AML-193 (cell line): ENCODE measurements at places on chromosomes 16 and 17.
A peak's percentile ranks its signal among the peaks of the same experiment; 100 is the strongest.

GRCh38 chr16:83969771-83970429, 1.9 kb downstream of the NECAB2 start:
- DNase-seq, result no peak

DNA sequence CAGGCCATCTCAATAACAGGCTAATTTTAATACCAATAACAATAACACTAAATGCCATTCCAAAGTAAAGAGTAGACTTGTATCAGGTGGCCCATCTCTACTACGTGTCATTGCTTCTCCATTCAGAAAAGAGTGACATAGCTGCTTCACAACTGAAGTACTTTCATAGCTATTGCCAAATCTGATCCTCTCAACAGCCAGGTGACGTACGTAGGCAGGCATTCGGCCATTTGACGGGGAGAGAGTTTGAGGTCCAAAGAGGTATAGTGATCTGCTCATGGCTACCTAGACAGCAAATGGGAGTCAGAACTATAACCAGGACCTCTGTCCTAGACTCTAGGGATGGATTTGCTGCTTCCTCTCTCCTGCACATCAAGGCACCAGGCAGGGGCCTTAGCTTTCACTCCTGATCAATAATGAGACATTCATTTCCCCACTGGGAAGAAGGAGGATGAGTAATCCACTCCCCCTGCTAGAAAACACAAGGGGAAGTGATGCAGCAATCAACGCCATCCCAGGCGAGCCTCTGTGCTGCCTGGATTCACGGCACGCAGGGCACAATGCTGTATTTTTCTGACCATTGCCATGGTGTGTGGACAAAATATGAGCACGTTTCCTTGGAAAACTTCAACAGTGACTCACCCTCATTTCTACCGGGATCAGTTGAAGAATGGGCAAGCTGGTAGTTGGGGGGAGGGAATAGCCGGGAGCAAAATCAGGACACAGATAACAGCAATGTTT, 80.9 kb downstream of the SPACA3 start:
- no peak for DNase-seq

DNA sequence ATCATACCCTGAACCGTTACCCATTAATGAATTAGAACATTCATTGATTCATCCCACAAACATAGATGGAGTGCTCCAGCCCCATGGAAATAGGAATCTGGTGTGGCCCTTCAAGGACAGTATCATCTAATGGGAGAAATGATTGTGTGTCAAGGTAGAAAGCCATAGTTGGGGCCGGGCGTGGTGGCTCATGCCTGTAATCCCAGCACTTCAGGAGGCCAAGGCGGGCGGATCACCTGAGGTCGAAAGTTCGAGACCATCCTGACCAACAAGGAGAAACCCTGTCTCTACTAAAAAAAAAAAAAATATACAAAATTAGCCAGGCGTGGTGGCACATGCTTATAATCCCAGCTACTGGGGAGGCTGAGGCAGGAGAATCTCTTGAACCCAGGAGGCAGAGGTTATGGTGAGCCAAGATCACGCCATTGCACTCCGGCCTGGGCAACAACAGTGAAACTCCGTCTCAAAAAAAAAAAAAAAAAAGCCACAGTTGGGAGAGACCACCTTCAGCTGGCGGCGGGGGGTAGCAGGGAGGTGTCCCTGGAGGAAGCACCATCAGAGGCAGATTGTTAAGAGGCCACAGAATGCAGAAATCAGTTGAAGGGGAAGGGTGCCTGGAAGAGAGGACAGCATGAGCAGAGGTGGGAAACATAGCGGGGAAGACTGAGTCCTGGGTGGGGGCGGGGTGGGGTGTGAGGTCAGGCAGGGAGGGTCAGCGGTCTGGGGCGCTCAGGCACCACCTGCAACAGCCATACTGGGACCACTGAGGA, 60.0 kb downstream of the USP22 start:
- DNase-seq, result no peak

DNA sequence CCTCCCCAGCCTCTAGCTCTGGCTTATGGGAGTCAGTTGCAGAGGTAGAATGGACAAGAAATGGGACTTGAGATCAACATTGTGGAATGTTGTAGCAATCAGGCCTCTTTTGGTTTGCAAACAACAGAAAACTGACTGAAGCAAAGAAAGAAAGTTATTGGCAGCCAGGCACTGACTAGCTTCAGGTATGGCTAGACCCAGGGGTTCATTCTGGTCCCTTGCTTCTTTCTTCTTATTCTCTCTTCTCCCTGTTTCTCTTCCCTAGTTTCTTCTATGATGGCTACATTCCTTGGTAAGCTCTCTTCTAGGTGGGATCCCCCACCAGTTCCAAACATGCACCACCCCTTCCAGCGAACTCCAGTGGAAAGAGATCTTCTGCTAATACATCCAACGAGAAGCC, 154.3 kb downstream of the CPPED1 start:
- no peak for DNase-seq

DNA sequence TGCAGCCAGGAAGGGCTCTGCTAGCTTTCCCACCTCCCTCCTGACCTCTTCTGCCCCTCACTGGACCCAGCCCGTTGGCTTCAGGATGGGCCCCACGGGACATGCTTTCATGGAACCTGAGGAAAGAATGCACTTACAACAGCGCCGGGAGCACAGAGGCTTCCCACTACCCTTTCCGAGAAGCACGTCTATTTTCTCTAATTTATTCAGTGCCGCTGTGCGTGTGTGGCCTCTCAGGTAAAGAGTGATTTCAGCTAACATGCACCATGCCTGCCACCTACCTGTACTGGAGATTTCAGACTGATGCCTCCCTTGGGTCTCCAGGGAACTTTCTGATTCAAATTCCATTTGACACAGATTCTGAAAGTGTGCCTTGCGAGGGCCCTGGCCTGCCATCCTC, 140.1 kb downstream of the CYLD start:
- DNase-seq, result no peak

- no peak for DNase-seq
Observed at GRCh38 chr16:48539485-48540221, 70.3 kb downstream of the N4BP1 start.

DNA sequence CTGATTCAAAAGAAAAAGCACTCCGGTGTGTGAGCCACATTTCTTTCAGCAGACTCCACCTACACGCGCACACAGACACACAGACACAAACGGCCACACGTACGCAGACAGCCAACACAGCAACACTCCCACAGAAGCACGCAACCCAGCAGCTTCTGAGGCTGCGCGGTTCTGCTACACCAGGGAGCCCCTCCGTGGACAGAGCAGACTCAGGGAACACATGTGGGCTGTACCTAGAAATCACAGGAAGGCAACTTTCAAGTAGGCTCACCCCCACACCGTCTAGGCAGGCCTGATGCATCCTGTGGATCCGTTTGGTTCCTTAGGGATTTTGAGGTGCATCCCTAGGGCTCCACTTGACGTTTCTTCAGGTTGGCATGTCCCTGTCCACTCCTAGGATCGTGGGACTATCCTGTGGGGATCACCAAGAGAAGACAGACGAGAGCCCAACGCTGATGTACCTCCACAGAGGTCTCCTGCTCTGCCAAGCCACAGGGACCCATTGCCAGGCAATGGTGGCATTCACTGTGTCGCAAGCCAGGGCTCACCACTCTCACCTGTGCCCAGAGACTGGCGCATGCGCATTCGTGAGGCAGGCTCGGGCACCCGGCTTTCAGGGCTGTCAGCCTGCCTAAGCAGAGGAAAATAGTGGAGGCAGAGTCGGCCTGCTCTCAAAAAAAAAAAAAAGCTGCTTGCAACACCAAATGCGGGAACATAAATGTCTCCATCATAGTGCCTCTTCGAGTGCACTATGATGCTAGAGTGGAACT, 2333.3 kb downstream of the TP53TG3F start:
- DNase-seq, result no peak

GRCh38 chr17:43924558-43924957, 17.2 kb upstream of the MPP2 start:
- no peak for DNase-seq

DNA sequence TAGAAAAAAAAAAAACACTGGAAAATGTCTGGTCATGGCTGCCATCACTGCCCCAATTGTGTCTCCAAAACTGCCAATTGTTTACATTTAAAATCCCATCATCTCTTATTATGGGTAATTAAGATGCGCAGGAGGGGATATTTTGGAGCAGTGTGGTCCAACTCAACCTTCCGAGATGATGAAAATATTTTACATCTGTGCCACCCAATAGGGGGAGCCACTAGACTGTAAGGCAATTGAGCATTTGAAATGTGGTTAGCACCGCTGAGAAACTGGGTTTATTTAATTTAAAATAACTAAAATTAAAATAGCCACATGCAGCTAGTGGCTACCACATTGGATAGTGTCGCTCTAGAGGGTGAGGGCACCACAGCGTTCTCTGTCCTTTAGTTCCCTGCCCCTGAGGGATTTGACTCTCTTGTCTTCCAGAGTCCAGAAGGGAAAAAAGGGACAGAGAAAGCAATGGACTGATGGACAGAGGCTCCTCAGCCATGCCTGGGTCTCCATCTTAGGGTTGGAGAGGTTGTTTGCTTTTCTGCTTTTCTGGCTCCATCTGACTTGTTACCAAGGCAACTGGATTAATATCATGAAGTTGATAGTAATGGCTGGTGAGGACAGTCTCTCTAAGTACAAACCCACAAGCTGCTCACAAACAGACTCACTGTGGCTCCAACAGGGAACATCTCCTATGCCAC, 3.5 kb downstream of the MPO start:
- DNase-seq, result peak; percentile 82

GRCh38 chr17:19242323-19242722, 5.2 kb downstream of the EPN2 start:
- no peak for DNase-seq

DNA sequence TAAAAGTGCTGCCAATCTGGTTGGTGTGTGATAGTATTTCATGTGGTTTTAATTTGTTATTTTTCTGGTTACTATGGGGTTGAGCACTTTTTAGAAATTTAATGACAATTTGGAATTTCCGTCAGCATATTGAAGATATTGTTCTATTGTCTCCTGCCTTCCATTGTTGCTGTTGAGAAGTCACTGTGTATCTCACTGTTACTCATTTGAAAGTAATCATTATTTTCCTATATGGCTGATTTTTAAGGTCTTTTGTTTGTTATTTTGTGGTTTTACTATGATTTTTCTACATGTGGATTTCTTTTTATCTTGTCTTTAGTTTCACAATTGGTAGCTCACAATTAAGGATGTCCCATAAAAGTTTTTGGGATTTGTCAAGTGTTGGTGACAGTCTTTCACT, 8.2 kb downstream of the KRT26 start:
- DNase-seq, result no peak

DNA sequence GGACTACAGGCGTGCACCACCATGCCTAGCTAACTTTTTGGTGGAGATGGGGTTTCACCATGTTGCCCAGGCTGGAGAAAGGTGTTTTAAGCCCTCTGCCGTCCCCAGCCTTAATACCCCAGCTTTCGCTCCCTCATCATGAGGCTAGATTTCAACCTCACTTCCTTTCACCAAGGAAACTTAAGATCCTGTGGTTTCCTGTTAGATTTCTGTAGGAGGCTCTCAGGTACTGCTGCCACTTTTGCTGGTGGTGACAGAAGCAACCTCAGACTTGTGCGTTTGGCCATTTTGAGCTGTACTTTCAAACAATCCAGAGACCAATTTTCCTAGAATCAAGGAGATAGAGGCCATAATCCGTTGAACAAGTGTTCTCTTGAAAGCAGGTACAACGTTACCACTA, 36.2 kb downstream of the MPHOSPH6 start:
- DNase-seq, result no peak

GRCh38 chr16:11901091-11901490, 14.7 kb downstream of the GSPT1 start:
- DNase-seq, result no peak

GRCh38 chr16:25835126-25835525, 143.4 kb downstream of the HS3ST4 start:
- DNase-seq, result no peak

- no peak for DNase-seq
Observed at GRCh38 chr17:3838206-3838605, 7.8 kb downstream of the NCBP3 start.

DNA sequence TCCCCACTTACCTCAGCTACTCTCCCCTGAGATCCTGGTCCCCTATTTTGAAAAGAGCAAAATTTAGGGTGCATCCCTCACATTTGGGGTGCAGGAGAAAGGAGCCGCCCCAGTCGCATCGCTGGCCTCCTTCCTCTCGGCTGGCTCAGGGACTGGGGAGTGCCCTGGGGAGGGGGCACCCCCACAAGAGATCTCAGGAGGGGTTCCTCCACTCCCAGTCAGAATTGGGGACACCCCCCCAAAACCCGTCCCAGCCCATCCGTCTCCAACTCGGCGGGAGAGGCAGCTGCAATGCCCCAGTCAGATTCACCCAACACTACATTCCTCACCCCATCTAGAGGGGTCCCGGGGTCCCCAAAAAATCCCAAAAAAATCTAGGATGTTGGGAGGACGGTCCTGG, 3.5 kb upstream of the BCL6B start:
- no peak for DNase-seq

DNA sequence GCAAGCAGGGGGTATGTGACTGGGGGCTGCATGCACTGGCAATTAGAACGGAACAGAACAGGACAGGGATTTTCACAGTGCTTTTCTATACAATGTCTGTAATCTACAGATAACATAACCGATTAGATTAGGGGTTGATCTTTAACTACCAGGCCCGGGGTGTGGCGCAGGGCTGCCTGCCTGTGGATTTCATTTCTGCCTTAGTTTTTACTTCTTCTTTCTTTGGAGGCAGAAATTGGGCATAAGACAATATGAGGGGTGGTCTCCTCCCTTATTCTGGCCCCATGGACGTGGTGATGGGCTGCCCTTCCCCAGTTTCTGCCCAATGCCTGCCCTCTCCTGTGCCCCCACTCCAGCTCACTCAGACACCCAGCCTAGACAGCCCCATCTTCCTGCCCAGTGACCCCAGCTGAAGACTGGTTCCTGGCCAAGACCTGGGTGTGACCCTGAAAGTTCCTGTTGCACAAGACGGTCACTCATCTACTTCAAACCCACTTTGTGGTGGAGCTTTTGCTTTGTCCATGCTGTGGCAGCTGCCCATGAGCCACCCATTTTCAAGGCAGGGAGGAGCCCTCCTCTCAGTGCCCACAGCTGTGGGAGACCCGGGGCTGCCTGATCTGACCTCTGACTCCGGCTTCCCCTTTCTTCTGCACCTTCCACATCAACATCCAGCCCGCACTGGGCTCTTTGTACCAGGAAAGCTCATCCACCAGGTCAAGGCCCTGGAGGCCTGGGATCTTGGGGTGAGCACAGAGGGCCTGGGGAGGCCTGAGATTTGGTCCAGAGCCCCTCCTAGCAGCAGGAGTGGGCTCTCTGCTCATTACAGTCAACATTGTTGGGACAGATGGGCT, 18.6 kb downstream of the ALOX12B start:
- peak; percentile 60 for DNase-seq

- no peak for DNase-seq
Observed at GRCh38 chr16:68166264-68166663, 69.7 kb downstream of the ESRP2 start.

DNA sequence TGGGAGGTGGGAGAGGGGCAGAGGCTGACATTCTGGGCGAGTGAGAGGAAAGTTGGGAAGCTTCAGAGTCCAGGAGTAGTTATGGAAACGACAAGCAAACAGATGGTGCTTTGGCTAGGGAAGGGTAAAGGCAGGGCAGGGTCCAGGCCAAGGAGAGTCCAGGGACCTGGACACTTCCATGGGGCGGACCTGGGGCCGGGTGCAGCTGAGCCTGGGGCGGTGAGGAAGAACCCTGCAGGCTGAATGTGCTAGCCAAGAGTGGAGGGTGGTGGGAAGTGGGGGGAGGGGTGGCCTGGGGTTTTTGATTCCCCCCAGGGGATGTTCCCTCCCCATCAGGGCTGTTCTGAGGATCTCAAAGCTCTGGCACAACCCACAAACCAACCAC, 2.6 kb downstream of the PPP1R9B start:
- DNase-seq, result no peak
